Activated CD8-positive, alpha-beta memory T cell treated with anti-CD3 and anti-CD28 coated beads, Interleukin-2, amount 10 ng/mL, durations not matched to agents 7 days and 5 days (primary cell): ENCODE measurements at places on chromosomes 11 and 22.

DNA sequence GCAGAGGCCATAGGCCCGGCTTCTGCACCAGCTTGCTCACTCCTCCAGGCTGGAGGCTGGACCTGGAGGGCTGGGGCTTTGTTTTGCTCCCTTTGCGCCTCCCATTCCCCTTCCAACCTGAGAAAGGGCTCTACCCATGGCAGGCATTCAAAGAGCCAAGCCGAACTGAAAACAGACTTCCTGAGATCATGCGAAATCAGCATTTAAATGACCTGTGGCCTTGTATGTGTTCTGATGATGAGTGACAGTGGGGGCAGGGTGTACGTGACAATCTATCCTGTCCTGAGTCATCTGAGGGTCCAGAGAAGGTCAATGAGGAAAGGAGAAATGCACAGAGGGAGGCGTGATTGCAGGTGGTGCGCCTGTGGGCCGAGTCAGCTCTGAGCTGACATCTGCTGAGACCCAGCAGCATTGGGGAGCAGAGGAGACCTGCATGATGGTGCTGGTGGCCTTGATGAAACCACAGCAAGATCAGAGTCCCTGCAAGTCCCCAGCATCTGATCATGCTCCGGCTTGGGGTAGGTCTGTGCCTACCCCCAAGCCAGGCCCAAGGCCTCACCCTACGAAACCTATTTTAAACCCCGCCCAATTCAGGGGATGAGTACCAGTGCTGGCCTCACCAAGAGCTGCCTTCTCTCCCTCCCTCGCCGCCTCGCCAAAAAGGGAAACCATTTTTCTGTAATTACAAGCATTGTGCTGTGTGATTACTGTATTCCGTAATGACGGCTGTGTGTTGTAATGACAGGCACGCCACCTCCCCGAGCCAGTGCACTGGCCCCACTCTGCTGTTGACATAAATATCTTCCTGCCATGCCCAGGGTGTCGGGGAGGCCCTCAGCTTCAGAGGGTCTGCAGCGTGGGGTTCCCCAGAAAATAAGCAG lies 95.2 kb upstream of the ANO1 start:
- DNase-seq, result no peak

DNA sequence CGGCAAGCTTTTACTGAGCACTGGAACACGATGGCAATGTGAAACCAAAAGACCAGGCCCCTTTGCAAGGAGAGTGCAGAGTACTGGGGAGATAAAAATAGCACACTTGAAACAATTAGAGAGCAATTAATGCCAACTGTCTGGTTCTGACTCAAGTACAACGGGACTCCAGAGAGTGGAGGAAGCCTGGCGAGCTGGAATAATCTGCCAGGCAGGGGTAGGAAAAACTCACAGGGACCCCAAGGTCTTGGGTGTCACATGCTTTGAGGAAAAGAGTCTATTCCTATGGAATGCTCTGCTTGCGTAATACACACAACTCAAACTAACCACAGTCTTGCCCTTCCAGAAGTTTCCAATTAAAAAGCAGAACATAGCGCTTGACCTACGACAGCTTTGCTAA lies 113.0 kb upstream of the CLMP start:
- no peak for DNase-seq

DNA sequence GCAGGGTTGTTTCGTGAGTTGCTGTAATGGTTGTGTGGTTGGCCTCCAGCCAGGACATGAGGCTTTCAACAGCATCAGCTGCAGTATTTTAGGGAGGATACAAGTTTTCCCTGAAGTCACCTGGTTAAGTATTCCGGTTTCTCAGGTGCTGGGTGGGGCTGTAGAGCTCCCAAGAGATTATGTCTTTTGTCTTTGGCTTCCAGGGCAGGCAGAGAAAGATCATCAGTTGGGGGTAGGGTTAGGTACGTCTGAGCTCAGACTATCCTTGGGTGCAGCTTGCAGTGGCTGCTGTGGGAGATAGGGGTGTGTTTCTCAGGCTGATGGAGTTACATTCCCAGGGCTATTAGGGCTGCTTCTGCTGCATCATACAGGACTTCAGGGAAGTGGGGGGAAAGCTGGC lies 47.5 kb upstream of the MRGPRX1 start:
- DNase-seq, result no peak

DNA sequence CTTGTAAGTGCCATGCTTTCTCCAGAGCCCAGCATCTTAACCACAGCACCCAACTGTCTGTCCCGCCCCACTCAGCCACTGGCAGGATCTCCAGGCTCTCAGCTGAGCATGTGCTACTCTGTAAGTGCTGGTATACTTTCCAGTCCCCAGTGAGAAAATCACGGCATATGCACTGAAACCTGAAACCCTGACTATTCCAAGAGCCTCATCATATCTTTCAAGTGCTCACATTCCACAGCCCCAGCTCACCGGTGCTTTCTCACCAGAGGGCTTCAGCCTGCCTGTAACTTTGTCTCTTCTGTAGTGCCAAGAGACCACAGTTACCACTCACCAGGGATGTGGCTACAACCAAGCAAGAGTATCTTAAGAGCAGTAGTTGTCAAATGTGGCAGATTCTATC lies 24.4 kb upstream of the PAMR1 start:
- no peak for DNase-seq

- DNase-seq, result no peak
Observed at GRCh38 chr22:32583074-32583682, 108.6 kb downstream of the FBXO7 start.

DNA sequence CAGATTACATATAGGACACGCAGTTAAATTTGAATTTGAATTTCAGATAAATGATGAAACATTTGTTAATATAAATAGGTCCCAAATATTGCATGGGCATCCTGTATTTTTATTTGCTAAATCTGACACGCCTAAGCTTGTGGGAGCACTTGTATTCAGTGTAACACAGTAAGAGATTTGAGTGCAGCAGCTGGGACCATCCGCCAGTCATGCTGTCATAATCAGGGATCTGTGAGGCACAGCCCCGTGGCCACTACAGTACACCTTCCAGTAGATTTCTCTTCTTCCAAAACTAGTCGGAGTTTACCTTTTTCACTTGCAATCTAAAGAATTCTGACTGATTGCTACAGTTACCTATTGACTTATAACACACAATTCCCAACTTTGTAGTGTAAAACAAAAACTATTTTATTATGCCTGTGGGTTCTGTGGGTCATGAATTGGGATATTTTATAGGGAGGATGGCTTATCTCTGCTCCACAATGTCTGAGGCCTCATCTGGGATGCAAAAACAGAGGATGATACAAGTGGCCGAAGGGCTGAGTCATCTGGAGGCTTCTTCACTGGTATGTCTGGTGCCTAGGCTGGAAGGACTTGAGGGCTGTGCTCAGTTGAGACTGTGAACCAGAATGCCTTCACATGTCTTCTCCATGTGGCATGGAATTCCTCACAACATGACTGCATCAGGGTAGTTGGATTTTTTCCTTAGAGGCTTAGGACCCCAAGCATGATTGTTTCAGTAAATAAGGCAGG lies 74.1 kb downstream of the PRSS23 start:
- DNase-seq, result no peak

- DNase-seq, result no peak
Observed at GRCh38 chr11:14327116-14327515, 31.9 kb downstream of the RRAS2 start.

GRCh38 chr11:100878474-100878873 lies 191.4 kb downstream of the ARHGAP42 start:
- DNase-seq, result no peak

DNA sequence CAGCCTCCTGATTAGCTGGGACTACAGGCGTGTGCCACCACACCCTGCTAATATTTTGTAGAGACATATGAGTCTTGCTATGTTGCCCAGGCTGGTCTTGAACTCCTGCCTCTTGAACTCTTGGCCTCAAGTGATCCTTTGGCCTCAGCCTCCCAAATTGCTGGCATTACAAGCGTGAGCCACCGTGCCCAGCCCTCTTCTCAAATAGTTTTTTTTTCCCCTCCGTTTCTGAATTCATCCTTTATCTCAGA lies 11.8 kb downstream of the TBX1 start:
- no peak for DNase-seq

- no peak for DNase-seq
Observed at GRCh38 chr11:9379041-9379440, 5.4 kb upstream of the IPO7 start.

- DNase-seq, result no peak
Observed at GRCh38 chr22:18056161-18056666, 21.6 kb upstream of the PEX26 start.

GRCh38 chr11:19736831-19737230 lies 24.2 kb downstream of the NAV2 start:
- DNase-seq, result no peak

- DNase-seq, result no peak
Observed at GRCh38 chr22:37982151-37982785, 2.1 kb downstream of the SOX10 start.

DNA sequence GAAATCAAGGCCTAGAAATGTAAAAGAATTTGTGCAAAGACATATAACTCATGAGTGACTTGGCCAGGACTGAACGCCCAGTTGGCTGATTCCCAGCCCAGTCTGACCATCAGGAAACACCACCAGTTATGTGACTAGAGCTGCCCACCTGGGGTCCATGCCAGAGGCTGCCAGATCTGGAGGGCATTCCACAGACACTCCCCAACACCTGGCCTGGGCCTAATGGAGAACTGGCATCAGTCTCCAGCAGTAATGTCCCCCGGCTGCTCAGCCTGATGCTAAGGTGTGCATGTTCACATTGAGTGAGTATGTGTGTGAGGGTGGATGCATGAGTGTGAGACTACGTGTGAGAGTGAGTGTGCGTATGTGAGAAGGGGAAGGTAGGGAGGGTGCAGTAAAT lies 15.7 kb downstream of the PLAAT3 start:
- no peak for DNase-seq

DNA sequence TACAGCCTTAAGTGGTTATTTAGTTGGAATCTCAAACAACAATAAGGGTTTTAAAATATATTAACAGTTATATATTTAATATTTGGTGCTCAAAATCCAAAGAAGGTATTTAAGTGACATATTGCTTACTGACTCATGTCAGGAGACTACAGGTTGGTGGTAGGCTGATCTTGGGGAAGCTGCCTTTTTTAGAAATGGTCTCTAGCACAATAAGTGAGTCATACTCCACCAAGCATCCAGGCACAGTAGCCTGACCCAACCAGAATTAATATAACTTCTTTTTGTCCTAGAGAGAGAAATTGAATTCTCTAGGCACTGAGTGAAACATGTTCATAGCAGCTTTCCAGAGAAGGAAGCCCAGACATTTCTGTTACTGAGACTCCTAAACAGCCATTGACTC lies 868.5 kb upstream of the TENM4 start:
- no peak for DNase-seq

DNA sequence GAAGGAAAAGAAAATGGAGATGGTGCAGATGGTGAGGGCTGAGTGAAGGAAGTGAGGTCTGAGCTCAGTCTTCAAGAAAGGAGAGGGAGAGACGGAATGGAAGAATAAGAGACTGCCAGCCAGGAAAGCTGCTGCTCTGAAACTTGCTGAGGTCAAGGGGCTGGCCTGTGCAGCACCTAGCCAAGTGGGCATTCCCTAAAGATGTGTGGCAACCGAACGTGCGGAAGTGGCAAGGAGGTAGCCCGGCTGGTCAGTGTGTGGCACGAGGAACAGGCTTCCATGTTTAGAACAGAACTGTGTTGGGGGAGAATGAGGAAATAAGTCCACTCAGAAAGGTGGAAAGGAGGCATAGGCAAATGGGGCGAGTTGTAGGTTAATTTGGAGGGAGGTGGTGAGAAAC lies 7.6 kb upstream of the IGSF9B start:
- DNase-seq, result no peak

DNA sequence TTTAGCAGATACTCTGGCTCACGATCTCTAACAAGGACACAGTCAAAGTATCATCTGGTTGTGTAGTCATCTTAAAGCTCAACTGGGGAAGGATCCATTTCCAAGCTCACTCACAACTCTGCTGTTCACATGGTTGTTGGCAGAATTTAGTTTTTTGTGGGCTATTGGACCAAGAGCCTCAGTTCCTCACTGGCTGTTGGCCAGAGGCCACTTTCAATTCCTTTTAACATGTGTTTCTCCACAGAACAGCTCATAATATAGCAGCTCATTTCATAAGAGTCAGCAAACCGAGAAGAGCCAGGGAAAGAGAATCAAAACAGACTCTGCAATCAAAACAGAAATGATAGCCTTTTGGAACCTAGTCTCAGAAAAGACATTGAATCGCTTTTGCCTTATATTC lies 22.6 kb downstream of the IZUMO1R start:
- DNase-seq, result no peak

DNA sequence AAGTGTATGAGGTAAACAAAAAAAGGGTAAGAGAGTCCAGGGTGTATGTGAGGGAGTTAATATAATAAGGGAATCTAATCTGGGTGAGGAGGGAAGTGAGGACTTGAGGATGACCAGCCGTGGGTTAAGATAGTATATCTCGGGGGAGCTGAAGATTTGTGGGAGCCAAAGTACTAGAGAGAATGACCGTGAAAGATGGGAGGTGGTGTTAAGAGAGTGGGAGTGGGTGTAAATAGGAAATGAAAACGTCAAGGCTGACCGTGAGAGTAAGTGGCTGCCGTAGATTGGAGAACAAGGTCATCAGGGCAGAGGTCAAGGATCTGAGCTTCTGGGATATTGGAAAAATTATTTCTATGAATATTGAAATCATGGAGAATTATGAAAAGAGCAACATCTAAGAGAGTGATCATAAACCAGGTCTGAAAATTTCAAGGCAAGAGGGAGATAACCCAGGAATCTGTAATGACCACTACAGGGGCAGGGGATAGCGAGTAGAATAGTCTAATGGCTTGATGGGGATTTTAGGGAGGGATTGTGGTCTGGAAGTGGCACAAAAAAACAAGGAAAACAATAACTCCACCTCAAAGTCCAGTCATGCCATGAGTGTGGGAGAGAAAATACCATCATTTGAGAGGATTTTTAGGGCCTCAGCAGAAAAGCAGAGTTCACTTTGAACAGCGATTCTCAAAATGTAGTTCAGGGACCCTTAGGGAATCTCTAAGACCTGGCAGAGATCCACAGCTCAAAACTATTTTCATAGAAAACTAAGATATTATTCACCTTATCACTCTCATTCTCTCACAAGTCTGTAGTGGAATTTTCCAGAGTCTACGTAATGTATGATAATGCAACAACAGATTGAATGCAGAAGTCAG lies 72.0 kb downstream of the PRR5L start:
- no peak for DNase-seq

DNA sequence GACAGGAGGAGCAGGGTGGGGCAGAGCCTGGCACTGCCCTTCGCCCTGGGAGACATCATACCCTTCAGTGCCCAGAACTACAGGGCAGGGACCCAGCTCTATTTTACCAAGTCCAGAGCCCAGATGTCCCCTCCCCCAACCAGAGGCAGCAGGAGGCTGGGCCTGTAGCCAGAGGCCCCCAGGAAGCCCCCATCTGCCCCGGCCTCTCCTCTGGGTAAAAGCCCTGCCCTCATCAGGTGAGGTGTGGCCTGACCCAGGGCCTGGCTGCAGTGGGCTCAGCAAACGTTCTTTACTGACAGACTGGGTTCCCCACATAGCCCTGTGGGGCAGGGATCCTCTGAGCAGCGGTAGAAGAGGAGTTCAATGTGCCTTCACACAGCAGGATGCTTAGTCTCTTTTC lies 51.8 kb upstream of the SLC22A12 start:
- DNase-seq, result no peak

- DNase-seq, result no peak
Observed at GRCh38 chr11:62204430-62204829, 4.0 kb upstream of the SCGB2A1 start.

GRCh38 chr11:129828301-129828836 lies 12.7 kb downstream of the TMEM45B start:
- DNase-seq, result no peak
